ENCODE measurements at places on chromosomes 3 and 15.

DNA sequence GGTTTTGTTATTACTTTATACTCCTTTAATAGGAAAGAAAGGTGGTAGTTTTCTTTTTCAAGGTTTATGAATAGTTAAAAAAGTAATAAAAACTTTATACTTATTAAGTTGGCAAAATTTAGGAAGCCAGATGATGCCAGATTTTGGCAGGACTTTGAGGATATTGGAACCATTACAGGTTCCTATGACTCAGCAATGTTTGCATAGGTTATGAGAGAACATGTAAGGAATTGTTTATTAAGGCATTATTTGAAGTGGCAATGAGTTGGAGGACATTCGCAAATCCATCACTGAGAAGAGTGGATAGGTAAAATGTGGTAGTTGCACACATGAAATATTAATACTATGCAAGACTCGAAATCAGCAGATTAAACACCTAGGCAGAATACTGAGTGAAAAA, 29.9 kb downstream of the CDAN1 start:
- DNase-seq = no peak

DNA sequence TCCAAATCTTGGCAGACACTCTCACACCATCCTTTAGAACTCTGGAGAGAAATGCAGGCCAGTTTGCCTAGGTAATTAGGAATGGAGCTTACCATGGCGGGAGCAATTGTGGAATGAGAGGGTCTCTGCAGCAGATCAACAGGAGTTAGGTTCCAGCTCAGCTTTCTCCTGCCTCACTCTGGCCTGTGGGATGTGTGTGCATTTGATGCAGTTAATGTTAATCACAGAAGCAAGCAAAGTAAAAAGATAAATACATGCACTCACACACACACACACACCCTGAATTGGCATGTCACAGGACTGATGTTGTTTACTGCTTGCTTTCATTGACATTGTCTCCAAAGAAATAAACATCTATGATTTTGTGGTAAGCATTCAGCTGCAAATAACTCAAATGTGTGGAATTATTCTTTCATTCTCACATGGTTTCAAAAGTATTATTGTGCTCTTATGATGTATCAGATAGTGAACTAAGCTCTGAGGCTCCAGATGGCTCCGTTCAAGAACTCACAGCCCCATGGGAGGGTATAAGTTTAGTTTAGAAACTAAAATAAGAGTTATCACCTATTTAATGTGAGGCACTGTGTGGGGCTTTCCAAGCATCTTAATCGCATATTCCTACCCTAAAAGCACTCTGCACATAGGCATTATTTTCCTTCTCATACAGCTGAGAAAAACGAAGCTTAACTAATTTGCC, 31.3 kb upstream of the BFSP2 start:
- no peak for DNase-seq

DNA sequence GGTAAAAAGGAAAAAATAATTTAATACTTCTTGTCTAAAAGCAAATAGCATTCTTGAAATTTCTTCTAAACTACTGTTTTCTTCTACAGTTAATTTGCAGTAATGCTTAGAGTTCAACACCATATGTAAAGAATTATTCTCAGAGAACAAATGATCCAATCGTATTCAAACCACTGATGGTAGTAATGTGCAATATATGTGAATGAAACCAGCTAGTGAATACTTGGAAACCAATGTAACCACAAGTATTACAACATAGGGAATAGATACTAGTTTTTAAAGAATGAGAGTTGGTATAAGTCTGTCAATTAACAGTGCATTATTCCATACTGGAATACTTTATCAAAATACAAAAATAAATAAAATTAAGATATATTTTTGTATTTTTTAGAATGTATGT, 850.0 kb downstream of the DIPK2A start:
- no peak for DNase-seq

DNA sequence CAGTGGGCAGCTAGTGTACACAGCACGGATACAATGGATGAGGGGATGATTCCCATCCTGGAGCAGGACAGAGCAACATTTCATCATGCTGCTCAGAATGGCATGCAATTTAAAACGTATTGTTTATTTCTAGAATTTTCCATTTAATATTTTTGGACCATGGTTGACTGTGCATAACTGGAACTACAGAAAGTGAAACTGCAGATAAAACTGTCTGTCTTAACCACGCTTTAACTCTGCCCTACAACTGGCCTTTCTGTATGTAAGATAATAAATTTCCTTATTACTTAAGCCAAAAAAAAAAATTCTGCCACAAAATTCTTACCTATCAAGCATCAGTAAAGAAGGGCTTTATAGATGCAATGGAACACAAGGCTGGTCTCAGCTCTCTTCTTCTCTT, 33.4 kb downstream of the AP3S2 start:
- DNase-seq = no peak

GRCh38 chr3:156609546-156609945, 54.6 kb upstream of the SSR3 start:
- DNase-seq = no peak

DNA sequence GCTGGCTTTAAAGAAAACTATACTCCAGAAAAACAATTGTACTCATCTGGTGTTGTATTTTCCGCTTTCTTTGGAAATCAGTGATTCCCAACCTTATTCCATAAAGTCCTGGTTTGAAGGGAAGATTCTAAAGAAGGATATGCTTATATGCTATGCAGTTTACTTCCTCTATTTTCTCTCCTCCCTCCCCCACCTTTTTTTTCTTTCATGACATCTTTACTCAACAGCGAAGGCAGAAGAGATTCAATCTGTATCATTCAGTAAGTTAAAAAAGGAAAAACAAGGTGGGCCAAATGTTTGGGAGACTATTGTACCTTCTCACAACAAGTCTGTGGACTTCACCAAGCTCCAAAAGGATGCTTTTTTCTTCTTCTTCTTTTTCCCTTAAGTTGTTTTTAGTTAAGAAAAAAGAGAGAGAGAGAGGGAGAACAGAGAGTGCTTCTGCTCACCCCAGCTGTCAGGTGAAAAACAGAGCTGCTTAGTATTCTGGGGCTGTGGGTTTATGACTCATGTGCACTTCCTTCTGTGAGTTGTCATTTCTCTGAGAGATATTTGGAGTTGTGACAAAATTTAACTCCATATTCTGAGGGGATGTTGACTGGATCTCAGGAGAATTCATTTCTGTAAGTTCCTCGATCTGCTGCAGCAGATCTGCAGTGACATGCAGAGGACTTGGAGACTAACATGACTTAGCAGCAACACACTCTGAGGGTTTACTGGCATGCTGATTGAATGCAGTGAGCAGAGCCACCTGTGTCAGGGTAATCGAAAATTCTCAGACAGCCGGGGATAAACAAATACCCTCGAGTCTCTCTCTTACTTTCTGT, 70.7 kb downstream of the SSR3 start:
- DNase-seq = no peak

DNA sequence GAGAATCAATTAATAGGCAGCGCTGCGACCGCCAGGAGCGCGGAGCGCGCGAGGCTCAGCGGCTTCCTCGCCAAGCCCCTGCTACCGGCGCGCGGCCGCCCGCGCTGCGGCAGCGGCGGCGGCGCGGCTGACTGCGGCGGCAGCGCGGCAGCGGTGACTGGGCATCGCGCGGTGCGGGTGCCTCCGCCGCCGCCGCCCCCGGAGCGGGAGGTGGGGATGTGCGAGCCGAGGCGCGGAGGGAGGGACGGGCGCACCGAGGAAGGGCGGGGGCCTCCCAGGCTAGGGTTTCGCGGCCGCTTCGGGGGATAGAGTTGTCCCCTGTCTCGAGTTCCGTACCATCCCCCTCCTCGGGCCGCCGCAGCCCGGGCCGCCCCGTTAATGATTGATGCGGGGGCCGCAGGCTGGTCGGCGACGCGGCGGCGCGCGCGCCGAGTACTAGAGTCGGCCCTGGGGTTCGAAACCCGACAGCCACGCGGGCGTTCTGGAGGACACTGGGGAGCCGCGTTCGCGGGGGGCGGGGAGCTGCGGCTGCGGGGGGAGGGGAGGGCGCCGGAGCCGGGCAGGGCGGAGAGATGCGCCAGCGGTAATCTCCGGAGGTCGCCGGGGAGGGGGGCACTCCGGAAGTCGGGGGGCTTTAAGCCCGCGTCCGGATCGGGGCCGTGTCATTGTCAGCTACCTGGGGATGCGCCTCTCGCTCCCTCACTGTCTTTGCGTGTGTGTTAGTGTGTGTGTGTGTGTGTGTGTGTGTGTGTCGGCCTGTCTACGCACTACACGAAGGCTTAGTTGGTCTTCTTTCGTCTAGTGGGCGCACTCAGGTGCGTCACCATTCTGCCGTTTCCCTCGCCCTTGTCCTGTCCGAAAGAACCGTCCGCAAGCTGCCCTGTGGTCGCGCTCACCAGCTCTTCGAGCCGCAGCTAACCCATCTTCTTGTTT, at the start of gene PAQR9:
TSS of gene PAQR9 (minus strand) at position 159 of the 933 bp plus-strand sequence. CDS start 338 bp downstream, outside the sequence.
- DNase-seq = no peak

- DNase-seq = no peak
Observed at GRCh38 chr3:50525191-50525910, 21.9 kb upstream of the CACNA2D2 start.

GRCh38 chr3:134231131-134231530, 19.5 kb downstream of the RYK start:
- no peak for DNase-seq

DNA sequence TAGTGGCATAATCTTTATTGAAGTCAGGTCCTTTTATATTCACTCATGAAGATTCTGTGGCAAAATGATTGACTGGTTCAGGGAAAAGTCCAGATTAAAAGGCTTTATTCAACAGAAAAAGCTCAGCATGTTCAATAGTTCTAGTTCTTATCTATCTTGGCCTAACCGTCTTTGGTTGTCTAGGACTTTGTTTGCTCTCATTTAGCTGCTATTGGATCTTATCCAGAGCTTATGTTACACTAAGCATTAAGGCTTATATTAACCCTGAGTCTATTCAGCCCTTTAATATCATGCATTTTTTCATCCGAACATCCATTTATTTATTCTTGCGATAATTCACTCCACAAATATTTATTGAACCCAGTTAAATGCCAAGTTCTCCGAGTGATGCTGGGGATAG, 601.0 kb upstream of the SGO1 start:
- no peak for DNase-seq

DNA sequence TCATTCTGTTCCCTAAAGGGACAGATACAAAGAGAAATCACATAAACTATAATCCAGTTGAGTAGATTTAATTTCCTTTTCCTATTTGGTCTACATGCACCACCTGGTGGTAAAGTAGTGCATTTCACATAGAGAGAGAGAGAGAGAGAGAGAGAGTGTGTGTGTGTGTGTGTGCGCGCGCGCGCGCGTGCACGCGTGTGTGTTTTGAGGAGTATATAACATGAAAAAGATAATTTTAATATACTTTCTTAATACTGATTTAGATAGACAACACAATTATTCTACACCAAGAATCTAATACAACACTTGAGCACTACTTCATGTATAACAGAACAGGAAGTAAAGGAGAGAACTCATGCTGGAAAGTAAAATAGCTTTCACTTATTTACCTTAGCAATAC, 1.1 kb upstream of the FGF7 start:
- DNase-seq = no peak

DNA sequence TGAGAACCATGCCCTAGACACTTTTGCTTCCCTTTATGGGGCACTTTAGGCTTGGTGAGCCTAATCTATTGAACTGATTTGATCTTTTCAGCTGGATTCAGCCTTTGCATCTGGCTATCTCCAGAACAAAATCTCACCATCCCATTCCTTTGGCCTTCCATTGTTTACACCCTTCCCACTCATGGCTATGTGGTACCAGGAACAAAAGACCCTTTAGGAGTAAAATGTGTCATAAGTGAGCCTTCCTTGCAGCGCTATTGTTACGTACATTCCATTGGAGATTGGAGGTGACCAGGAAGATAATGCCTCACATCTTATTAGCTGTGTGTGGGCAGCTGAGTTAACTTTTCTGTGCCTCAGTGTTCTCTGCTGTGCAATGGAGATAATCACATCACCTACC, 188.4 kb downstream of the SATB1 start:
- no peak for DNase-seq

- DNase-seq = no peak
Observed at GRCh38 chr15:86854176-86854575, 774.5 kb downstream of the AGBL1 start.

- no peak for DNase-seq
Observed at GRCh38 chr3:15538345-15538744, 16.8 kb upstream of the COLQ start.

DNA sequence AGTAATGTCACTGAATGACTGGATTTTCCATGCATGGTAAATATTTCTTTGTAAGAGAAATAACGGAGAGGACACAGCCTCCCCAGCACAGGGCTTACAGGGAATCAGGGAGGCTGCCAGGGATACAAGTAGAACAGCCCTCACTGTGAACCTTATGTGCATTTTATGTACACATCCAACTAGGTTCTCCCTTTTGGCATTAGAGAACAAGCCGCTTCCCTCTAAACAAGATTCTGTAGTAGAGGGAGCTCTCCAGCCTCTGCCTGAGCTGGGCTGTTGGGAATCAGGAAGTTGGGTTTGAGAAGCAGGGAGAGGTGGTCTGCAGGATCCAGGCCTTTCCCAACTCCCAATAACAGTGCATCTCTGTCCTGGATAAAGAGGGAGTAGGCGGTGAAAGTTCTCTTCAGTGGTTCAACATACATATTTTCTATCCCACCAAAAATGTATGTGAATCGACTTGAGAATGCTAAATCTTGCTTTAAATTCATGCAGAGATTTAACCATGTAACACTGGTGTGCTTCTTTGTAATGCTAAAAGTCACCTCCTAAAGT, 83.7 kb downstream of the ARNT2 start:
- DNase-seq = no peak

DNA sequence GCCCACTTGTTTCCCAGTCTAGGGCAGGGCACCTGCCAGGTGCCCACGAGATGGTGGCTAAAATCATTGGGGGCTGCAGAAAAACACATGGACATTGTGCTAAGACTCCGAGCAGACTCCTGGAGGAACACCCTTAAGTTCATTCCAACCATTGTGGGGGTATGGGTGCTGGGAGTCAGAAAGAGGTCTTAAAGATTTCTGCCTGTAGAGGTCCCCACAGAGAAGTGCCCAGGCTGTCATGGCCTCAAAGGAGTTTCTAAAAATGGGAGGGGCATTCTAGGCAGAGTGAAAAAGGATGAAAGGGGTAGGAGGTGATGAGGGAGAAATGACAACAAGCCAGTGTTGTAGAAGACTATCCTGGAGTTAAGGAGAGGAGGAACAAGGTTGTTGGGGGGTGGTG, 17.1 kb downstream of the RBP1 start:
- no peak for DNase-seq

DNA sequence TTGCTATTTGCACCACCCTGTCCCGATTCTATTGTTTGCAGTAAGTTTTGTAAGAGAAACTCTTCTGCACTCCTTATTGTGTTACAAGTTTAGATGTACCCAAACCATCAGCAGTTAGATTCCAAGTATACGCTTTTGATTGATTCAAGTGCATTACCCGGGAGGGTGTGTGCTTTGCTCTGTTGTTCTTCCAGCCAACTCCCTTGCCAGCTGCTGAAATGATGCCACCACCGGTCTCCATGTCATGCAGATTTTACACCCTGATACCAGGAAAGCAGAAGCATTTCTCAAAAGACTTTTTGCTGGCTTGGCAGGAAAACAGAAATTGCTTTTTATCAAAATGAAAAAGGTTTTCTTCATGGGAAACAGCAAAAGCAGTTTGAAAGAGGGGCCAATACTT, 1006.6 kb upstream of the CFAP20DC start:
- no peak for DNase-seq

Data from stimulated activated CD4-positive, alpha-beta T cell treated with anti-CD3 and anti-CD28 coated beads, Interleukin-1b, Interleukin-23, amount 100 ng/mL, for 1 hour (primary cell).